CD4-positive, alpha-beta T cell (primary cell): ENCODE measurements at places on chromosomes 3 and 15. TPM values are rescaled to one million over a fixed set of nuclear protein-coding genes. Genes with fewer than 3 reads are reported as not detected.
A peak's percentile ranks its signal among the peaks of the same experiment; 100 is the strongest.

PIGZ gene
- total RNA-seq = 0.33 TPM

SERINC4 gene
- total RNA-seq = 0.36 TPM

SMCO1 gene
- total RNA-seq = not detected

PDZRN3 gene
- total RNA-seq = not detected

DNA sequence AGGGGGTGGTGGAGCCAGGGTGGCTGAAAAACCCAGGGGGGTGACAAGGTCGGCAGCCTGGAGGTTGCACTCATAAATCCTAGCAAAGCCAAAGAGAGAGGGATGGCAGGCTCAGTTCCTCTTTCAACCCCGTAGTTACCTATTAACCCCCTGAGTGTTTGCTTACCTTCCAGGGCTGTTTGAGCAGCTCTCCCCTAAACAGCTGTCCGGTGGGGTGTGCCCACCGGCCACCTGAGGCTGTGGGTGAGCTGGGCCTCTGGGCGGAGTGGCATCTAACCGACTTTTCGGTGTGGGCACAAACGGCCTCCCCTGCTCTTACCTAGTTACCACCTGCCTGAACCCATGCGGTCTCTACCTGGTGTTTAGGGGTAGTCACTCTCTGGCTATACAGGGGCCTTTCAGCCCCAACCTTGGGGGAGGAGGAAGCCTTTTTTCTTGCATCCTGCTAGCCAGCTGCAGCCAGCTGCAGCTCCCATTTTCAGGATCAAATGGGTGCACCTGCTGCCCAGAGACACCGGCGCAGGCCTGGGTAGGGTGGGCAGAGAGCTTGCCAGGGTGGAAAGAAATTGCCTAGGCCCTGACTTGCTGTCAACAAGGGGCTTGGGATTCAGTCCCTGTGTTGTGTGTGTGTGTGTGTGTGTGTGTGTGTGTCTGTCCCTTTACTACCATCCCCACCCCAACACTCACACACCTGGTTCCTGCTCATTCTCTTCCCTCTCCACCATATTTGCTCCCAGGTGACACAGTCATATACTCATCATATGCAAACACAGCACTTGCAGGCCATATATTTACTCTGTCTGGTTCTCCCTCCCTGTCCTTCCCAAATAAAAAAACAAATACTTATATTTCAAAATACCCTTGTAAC lies 3.7 kb downstream of the DLL4 start:
- no peaks in the 10 kb centered on the region for H3K36me3 ChIP-seq
- H3K4me1 ChIP-seq = peaks cover 38% of the 10 kb centered on the region
- H3K27me3 ChIP-seq = peaks cover 43% of the 10 kb centered on the region
- no peak overlapping the region for H3K27ac ChIP-seq
- DNase-seq = no peak

DNA sequence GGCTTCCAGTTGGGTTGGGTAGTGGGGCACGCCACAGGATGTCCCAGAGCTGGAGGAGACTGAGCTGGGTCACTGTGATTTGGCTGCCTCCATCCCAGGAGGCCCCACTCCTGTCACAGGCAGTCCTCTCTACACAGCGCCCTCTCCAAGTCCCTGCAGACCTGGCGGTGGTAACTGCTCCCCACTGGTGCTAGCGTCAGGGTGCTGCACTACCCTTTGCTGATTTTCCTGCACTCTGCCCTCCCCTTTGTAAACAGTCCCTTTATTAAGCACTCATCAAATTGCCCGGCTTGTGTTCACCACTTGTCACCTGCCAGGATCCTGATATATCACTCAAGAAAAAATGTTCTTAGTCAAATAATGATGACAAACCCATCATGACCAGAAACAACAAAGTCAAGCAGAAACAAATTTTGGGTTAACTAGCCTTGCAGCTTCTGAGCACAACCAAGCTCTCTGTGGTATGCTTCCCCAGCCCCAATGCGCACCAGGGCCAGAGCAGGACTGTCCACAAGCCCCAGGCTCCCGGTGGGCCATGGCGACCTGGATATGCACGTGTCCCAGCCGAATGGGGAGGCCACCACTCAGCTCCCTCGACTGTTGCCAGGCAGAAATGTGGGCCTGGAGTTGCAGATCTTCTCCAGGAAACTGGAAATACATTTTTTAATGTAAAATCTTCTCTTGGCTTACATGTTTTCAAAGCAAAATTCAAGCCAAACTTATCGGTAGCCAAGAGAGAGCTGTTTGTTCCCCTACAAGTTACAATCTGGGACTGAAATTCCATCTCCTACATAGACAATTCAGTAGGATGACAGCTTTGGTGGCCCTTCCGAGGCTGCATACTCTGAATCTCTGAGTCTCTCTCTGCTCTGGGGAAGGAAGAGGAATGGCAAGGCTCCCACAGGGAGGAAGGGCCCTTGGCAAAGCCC lies 24.5 kb downstream of the MEGF11 start:
- no peak overlapping the region for H3K4me3 ChIP-seq
- no peaks in the 10 kb centered on the region for H3K4me1 ChIP-seq
- no peak overlapping the region for H3K27ac ChIP-seq
- H3K27me3 ChIP-seq = no peaks in the 10 kb centered on the region
- no peaks in the 10 kb centered on the region for H3K36me3 ChIP-seq
- no peak for DNase-seq

GRCh38 chr3:56813653-56813960 lies 11.9 kb upstream of the ARHGEF3 start:
- DNase-seq = peak; percentile 62
- H3K4me3 ChIP-seq = no peak overlapping the region
- no peaks in the 10 kb centered on the region for H3K36me3 ChIP-seq
- H3K27ac ChIP-seq = no peak overlapping the region
- no peaks in the 10 kb centered on the region for H3K27me3 ChIP-seq

- no peaks in the 10 kb centered on the region for H3K4me1 ChIP-seq
- H3K36me3 ChIP-seq = no peaks in the 10 kb centered on the region
- no peaks in the 10 kb centered on the region for H3K27me3 ChIP-seq
- DNase-seq = no peak
- H3K4me3 ChIP-seq = no peak overlapping the region
- no peak overlapping the region for H3K27ac ChIP-seq
Observed at GRCh38 chr3:126551121-126551838, 7.5 kb downstream of the C3orf22 start.

GRCh38 chr3:40745381-40746106 lies 220.8 kb downstream of the ZNF621 start:
- no peak overlapping the region for H3K27ac ChIP-seq
- H3K36me3 ChIP-seq = no peaks in the 10 kb centered on the region
- H3K4me3 ChIP-seq = no peak overlapping the region

DNA sequence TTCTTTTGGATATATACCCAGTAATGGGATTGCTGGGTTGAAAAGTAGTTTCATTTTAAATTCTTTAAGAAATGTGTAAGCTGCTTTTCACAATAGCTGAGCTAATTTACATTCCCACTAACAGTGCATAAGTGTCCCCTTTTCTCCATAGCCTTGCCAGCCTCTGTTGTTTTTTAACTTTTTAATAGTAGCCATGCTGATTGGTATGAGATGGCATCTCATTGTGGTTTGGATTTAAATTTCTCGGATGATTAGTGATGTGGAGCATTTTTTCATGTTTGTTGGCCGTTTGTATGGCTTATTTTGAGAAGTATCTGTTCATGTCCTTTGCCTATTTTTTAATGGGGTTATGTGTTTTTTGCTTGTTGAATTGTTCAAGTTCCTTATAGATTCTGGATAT lies 444.3 kb upstream of the ATP11B start:
- no peak overlapping the region for H3K4me3 ChIP-seq
- H3K27ac ChIP-seq = no peak overlapping the region
- no peaks in the 10 kb centered on the region for H3K27me3 ChIP-seq
- DNase-seq = no peak

- H3K4me1 ChIP-seq = no peaks in the 10 kb centered on the region
- H3K27ac ChIP-seq = no peak overlapping the region
- no peaks in the 10 kb centered on the region for H3K27me3 ChIP-seq
- DNase-seq = no peak
Observed at GRCh38 chr15:89855948-89856347, 37.8 kb downstream of the AP3S2 start.

DNA sequence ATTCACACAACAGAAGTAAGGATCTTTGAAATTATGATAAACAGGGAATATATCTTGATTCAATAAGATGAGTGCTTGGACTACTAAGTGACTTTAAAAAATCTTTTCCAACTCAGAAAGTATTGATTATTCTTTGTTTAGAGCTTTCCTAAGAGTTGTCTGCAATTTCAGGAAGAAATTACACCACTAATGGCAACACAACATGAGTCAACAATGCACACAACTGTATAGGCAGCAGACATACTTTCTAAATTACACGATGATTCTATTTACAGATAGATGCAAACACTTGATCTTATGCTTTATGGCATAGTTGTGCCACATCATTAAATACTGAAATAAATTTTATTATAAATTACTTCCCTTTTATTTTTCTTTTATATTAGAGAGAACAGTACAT lies 4.4 kb downstream of the NAA50 start:
- no peak for DNase-seq
- H3K27ac ChIP-seq = no peak overlapping the region
- H3K36me3 ChIP-seq = peaks cover 3% of the 10 kb centered on the region
- H3K4me1 ChIP-seq = peaks cover 20% of the 10 kb centered on the region

- H3K4me3 ChIP-seq = no peak overlapping the region
- H3K4me1 ChIP-seq = no peaks in the 10 kb centered on the region
- no peak for DNase-seq
- H3K27ac ChIP-seq = no peak overlapping the region
- H3K27me3 ChIP-seq = no peaks in the 10 kb centered on the region
Observed at GRCh38 chr3:1552831-1553230, 460.0 kb downstream of the CNTN6 start.
